Mesenteric fat pad (tissue), 1 donor: ENCODE measurements at places on chromosomes 2 and 18. TPM values are rescaled to one million over a fixed set of nuclear protein-coding genes. Genes with fewer than 3 reads are reported as not detected.

KCNG2 gene
- 0.51 TPM for total RNA-seq

CNDP1 gene
- total RNA-seq, result not detected

TRPM8 gene
- total RNA-seq, result not detected

STARD6 gene
- total RNA-seq, result not detected

CDCA7 gene
- total RNA-seq, result 0.22 TPM

CSRNP3 gene
- 0.51 TPM for total RNA-seq

DPYSL5 gene
- total RNA-seq, result not detected

DSC3 gene
- total RNA-seq, result 0.22 TPM

IL36A gene
- total RNA-seq, result not detected

ITGB6 gene
- not detected for total RNA-seq

RFX8 gene
- total RNA-seq, result 0.16 TPM

PER2 gene
- total RNA-seq, result 9.9 TPM
